ENCODE measurements at places on chromosomes 7 and 10.

GRCh38 chr10:69955897-69956740 lies 96.5 kb upstream of the MACROH2A2 start:
- DNase-seq = no peak

DNA sequence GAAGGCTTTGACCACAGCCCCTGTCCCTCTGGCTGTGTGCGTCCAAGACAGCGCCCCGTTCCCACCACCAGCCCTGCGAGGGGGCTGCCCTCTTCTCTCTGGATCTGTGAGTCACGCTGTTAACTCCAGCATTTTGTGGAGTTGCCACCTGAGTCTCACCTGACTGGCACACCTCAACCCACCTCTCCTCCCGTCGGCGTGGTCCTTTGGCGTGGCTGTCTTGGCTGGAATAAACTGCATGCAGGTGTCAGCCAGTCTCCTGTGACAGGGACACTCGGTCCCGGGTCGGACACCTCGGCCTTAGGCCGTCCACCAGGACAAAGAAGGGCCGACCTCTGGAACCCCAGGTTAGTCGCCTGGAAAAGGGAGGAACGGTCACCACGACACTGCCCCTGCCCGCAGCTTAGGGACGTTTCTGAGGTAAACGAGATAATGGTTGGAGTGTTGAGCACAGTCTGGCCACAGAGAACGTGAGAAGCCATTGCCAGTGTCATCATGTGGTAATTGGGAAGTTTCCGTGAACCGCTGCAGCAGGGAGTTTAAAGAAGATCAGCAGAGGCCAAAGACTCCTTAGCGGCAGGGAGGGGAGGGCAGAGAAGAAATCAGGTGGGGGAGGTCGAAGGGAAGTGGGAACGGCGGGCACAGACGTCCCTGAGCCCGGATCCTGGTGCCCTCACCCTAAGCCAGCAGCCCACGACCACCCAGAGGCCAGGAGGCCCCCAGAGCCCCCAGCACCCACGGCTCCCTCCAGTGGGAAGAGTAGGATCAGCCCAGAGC lies 73.6 kb upstream of the FAM20C start:
- DNase-seq = peak; percentile 30

DNA sequence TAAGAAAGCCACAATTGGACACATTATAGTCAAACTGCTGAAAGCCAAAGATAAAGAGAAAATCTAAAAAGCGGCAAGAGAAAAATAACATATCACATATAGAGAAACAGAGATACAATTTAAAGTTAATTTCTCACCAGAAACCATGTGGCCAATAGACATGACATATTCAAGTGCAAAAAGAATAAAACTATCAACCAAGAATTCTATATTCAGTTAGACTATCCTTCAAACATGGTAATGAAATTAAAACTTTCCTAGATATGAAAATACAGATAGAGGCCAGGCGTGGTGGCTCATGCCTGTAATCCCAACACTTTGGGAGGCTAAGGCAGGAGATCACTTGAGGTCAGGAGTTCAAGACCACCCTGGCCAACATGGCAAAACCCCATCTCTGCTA lies 129.1 kb upstream of the RNF32 start:
- DNase-seq = no peak

DNA sequence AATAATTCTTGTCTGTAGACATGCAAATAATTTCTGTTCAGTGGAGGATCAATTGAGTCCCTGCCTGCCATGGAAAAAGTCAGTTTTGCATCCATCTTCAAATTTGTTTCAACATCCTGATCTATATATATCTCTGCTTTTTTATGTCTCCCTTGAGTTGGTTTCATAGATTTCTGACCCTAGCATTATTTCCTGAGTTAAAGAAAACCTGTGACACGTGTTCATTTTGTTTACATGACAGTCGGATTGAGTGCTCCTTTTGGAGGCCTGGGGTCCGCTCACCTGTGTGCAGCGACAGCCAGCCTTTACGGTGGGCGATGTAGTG lies 674 bp downstream of the MRPS24 start:
- DNase-seq = no peak

DNA sequence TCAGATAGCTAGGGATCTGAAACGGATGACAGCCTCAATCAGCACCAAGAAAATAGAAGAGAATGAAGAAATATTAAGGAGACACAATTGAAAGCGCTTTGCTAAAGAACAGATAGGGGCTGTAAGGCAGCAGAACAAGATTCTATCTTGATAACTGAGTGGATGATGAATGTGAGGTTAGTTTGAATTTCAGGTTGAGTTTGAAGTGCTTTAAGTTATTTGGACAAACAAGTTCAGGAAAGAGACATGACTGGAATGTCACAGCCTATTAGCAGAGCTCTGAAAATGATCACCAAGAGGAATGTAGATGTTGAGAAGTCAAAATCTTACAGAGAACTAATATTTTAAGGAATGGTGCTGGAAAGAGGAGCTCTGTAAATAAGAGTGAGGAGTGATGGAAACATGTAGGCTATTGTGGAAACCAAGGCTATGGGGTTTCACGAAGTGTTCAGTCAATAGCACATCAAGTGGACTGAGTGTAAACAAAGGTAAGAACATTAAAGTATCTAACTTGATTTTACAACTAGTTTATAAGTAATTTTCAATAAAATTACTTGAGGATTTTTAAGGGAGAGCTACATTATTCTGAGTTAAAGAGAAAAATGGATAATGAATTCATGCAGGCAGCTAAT lies 61.6 kb downstream of the MEST start:
- no peak for DNase-seq

DNA sequence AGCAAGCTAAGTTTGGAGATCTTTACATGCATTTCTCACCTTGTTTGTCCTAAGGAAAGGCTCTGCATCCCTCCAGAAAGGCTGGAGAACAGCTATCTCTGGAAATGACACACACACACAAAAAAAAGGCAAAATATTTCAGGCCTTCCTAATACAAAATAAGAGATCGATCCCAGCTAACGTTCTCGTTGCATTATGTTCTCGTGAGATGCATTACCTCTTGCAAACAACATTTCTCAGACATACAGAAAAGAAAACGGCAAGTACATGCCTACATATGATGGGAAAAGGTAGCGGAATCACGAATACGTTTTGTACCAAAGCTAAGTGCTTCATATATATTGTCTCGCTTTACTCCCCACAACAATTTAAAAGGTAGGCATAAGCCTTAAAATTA lies 488 bp downstream of the MTERF1 start:
- DNase-seq = no peak

DNA sequence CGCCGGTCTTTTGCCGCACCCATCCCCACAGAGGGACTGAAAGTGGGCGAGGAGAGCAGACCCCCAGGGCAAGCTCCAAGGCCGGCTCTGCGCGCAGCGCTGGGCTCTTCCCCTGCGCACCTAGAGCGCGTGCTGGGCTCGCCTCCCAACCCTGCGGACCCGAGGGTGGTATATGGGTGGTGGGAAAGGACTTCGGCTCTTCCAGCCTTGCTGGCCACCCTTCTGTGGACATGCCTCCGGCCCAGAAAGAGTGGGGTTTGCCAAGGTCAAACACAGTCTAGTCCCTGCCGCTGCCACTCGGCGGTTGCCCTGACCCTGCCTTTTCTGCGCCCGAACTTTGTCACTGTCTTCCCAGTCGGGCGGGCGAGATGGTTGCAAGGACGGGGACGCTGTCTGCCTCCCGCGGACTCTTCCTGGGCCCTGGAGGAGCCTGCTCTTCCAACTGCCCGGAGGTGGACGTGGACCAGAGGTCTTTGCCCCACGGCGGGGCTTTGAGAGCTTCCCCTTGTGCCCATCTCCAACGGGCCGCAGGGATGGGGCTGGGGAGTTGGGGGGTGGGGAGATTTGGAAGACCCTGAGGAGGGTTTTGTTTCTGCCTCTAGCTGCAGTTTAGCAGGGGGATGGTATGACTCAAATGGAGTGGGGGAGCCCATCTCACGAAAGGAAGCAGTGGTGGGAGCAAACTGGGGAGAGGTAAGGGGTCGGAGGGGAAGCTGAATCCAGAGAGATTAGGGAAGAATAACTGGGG lies 1.5 kb downstream of the ADCY1 start:
- no peak for DNase-seq

- no peak for DNase-seq
Observed at GRCh38 chr10:127043301-127043700, 138.1 kb downstream of the DOCK1 start.

DNA sequence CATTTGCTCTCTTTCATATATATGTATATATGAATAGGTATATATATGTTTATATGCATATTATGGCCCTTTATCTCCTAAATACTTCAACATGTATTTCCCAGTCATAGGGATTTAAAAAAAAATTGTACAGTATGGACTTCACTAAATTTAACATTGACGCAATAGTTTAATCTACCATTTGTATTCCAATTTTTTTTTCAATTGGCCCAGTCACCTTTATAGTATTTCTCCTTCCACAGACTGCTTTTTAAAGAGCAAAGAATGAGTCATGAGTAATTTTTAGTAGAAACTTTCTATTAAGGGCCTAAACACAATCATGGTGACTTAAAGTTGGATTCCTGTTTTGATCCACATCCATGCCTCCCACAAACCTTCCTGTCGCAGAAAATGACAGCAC lies 20.5 kb downstream of the CCSER2 start:
- no peak for DNase-seq

- no peak for DNase-seq
Observed at GRCh38 chr7:140972876-140973829, 41.6 kb downstream of the MRPS33 start.

DNA sequence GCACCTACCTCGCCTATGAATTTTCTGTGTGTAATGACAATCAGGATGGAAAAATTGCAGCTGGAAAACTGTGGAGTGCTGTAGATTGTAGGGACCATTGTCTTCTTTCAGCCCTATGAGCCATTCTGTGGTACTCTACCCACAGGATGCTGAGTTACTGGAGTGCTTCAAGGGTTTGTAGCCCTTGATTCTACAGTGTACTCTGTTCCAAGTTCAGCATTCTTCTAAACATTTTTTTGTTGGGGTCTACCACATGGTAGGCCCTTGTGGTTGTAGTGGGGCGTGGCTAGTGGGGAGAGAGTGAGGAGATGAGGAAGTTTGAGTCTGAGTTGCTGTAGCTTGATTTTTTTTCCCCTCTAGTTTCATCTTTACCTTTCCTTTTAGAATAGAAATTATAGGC lies 33.5 kb downstream of the REEP3 start:
- DNase-seq = peak; percentile 90

DNA sequence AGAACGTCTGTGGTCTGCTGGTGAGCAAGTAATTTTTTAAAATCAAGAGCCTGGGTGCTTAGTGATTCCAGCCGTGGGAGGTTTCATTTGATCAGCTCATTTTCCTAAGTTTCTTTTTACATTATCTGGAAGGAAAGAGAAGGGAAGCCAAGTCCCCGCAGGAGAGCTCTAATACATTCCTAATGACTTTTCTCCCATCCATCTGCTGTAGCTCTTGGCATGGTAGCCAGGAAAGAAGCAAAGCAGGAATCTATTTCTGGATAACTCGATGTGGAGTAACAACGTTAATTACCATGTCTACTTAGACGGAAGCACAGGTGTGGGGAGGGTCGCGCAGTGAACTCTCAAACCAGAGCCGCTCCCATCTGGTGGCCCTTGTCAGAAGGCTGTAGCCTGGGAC lies 121.9 kb downstream of the PAXIP1 start:
- no peak for DNase-seq

GRCh38 chr7:133769668-133770067 lies 357.5 kb upstream of the LRGUK start:
- DNase-seq = no peak

GRCh38 chr7:115984105-115984504 lies 46.5 kb downstream of the TFEC start:
- DNase-seq = no peak

- no peak for DNase-seq
Observed at GRCh38 chr7:11228515-11228914, 254.8 kb downstream of the PHF14 start.

- no peak for DNase-seq
Observed at GRCh38 chr7:107035446-107035845, 9.1 kb upstream of the PRKAR2B start.

DNA sequence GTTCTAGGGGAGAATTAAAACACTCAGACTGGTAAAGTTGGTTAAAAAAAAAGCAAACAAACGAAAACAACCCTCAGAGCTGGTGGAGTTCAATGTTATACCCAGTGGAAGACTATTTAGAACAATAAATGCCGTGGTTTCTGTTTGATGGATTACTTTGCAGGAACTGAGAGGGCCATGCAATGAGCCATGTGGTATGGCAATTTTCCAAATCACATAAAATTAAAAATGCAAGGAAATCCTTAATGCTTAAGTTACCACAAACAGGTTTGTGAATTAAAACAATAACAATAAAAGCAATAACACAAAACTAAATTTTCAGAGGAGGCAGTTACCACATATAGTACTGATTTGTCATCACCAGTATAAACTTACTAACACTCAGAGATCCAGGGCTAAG lies 96.9 kb downstream of the RTKN2 start:
- DNase-seq = no peak

- no peak for DNase-seq
Observed at GRCh38 chr7:52956379-52956915, 79.0 kb upstream of the POM121L12 start.

GRCh38 chr10:70478191-70479164 lies at the start of gene PALD1:
Gene PALD1, plus strand, starts transcription at chr10:70478767. Its CDS starts 47,185 bp downstream, at chr10:70525952.
- peak; percentile 75 for DNase-seq

DNA sequence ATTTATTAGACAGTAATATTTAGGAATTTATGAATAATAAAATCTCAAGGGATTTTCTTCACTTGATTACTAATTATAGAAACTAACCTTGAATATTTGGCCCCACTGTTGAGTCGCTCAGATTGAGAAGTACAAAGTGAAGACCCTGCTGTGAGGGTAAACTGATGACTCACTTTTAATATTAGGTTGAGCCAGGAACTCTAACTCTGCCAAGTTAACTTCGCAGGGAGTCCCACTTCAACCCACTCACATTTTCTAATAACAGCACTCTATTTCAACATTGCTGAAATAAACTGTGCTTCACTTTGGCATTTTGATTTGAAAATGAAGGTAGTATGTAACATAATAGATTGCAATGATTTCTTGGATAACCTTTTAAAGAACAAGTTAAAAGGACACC lies 200.7 kb downstream of the POLR1F start:
- no peak for DNase-seq

DNA sequence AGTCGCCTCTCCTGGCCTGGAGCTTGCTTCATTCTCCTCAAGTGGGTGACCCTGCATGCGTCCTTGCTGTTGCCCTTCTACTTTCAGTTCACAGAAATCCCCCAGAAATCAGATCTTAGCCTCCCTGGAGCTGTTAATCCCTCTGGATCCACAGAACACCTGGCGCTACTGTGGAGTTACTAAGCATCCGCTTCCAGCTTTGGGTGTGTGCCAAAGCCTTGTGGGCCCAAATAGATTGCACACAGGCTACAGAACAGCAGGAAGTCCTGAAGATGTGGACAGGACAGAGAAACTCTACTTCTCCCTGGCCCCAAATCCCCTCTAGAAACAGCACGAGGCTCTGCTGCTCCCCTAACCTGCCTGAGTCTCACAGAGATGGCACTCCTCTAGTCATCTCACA lies 36.6 kb upstream of the PDLIM1 start:
- DNase-seq = no peak

- DNase-seq = no peak
Observed at GRCh38 chr10:49645417-49645816, 31.6 kb downstream of the CHAT start.

GRCh38 chr7:138720286-138720685 lies 19.1 kb upstream of the SVOPL start:
- peak; percentile 41 for DNase-seq

GRCh38 chr7:95059842-95060313 lies 152.5 kb downstream of the PPP1R9A start:
- no peak for DNase-seq
